Sigmoid colon (tissue), 7 donors: ENCODE measurements at places on chromosomes 7 and 10. TPM values are rescaled to one million over a fixed set of nuclear protein-coding genes. Genes with fewer than 3 reads are reported as not detected.

Gene TEX36
- total RNA-seq, result not detected

Gene FAM237B
- not detected for total RNA-seq

Gene KCP
- 0.36 TPM for total RNA-seq

Gene BET1
- 31.0 TPM for total RNA-seq

Gene C10orf53
- not detected for total RNA-seq

Gene CDNF
- total RNA-seq, result 2.9 TPM

Gene ABCF2
- 28.2 TPM for total RNA-seq

Gene MNX1
- total RNA-seq, result not detected

Gene ZSCAN25
- 18.7 TPM for total RNA-seq

Gene SHTN1
- total RNA-seq, result 6.1 TPM

Gene NKX2-3
- 32.4 TPM for total RNA-seq

Gene RAB18
- total RNA-seq, result 46.0 TPM

Gene CRYGN
- total RNA-seq, result not detected

Gene LRIT1
- not detected for total RNA-seq

Gene MYPN
- not detected for total RNA-seq

Gene FAM25A
- total RNA-seq, result not detected

Gene AKR1C4
- total RNA-seq, result not detected

Gene SPAM1
- not detected for total RNA-seq

Gene LRRC18
- total RNA-seq, result not detected

Gene ADRA2A
- 4.6 TPM for total RNA-seq

Gene RTKN2
- total RNA-seq, result not detected

Gene ERV3-1
- total RNA-seq, result 16.6 TPM

Gene EN2
- total RNA-seq, result 0.16 TPM
